ENCODE measurements at places on chromosomes 6 and 20.
A peak's percentile ranks its signal among the peaks of the same experiment; 100 is the strongest.

DNA sequence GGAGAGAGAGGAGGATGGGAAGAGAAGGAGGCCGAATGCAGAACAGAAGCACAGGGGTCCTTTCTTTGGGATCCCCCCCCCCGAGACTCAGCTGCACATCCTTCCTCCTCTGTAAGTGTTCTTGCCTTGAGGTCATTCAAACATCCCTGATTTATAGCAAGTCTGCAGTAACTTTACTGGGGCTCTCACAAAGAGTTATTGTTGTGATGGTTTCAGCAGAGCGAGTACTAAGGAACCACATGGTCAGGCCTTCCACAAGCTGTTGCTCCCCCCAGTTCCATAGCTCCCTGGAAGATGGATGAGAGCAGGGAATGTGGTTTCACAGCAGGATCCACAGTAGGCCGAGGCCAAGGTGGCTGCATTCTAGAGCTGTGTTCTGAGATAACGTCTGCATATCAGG is 351.4 kb upstream of the CDH4 start:
- DNase-seq = no peak

DNA sequence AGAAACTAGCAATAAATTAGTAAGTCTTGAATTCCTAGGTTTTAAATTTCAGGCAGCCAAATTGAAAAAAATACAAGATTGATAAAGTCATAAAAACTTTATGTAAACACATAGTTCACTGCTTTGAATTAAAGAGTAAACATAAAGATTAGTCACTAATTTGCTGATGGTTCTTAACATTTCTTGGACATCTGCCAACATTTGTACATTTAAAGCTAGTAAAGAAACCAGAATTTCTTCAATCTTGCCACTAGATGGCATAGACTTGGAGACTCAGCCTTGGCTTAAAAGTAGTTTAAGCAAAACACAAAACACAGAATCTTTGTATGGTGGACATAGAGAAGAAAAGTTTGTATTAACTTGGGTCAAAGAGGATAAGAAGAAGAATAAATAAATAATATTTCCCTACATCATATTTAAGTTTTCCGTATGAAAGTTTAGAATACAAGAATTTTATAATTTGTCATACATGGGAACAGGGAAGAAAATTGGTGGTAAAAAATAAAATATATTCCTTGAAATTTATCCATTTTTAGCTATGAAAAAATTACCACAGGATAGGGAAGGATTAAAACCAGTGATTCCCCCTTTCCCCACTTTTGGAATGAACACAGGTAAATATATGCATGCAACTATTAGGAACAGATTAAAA is 41.7 kb upstream of the FAM135A start:
- peak; percentile 92 for DNase-seq

DNA sequence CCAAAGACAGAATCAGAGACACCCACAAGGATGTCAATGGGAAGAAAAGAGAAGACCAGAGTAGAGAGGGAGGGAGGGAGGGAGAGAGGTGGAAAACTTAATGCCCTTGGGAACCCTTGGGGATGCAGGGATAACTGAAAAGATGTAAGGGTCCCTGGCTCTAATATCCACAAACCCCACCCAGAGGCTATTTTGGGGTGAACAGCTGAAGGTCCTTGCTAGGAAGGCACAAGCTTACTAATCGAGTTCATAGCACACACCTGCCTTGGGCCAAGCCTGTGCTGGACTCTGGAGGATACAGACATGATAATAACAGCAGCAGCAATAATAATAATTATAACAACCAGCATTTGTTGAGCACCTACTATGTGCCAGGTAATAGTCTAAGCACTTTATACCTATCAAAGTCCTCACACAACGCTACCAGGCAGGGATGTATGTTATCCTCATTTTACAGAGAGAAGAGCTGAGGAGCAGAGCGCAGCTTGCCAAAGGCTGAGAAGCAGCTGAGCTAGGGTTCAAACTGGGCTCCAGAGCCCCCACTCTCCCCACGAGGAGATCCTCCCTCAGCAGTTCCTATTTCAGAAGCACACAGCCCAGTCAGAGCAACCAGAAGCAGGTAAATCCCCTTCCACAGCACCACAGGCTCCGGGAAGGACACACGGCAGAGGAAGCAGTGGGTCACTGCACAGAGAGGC is 174.2 kb downstream of the ANKRD60 start:
- DNase-seq = no peak

DNA sequence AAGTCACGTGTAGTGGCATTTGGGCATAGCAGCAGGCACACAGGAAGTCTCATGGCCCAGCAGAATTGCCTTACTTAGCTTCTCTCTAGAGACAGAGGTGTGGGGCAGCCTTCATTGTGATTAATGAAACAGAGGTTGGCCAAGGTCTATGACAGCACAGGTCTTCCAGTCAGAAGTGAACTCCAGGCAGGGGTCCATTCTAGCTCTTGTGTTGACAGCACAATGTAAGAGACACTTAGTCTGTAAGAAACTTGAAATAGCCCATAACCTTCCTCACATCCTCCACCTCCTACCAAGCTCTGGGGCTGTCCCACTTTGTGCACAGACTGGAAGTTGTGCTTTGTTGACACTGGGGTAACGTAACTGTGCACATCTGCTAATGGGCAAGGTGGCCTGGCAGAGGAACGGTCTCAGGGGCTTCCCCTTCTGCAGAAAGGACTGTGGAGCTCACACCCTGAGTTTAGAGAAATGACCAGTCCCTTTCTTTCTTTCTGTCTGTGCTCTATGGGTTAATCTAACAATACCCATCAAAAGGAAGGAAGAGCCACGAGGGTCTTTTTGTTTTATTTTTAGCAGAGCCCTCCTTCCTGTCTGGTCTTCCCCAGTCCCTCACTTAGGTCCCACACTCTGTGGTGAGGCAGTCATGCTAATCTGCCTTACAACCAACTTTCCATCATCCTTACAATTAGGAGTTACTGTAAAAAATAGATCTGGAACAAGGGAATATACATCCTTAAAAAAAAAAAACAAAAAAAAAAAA is 35.6 kb upstream of the TAGAP start:
- DNase-seq = no peak

GRCh38 chr6:87487555-87487954 is 14.8 kb downstream of the SLC35A1 start:
- no peak for DNase-seq

GRCh38 chr20:18739751-18740166 is 73.8 kb upstream of the SCP2D1 start:
- no peak for DNase-seq

DNA sequence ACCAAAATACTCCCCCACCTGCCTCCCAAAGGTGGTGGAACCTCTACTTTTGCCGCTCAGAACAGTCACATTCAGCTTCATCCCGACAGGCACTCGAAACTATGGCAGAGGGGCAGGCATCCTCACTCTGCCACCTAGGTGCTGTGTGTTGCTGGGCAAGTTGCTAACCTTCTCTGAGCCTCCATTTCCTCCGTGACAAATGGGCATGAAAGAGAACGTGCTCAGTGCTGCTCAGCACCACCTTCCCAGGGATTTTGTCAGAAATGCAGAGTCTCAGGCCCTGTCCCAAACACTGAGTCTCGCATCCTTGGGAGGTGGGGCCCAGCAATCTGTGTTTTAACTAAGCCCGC is 18.1 kb downstream of the ANKRD60 start:
- DNase-seq = no peak

DNA sequence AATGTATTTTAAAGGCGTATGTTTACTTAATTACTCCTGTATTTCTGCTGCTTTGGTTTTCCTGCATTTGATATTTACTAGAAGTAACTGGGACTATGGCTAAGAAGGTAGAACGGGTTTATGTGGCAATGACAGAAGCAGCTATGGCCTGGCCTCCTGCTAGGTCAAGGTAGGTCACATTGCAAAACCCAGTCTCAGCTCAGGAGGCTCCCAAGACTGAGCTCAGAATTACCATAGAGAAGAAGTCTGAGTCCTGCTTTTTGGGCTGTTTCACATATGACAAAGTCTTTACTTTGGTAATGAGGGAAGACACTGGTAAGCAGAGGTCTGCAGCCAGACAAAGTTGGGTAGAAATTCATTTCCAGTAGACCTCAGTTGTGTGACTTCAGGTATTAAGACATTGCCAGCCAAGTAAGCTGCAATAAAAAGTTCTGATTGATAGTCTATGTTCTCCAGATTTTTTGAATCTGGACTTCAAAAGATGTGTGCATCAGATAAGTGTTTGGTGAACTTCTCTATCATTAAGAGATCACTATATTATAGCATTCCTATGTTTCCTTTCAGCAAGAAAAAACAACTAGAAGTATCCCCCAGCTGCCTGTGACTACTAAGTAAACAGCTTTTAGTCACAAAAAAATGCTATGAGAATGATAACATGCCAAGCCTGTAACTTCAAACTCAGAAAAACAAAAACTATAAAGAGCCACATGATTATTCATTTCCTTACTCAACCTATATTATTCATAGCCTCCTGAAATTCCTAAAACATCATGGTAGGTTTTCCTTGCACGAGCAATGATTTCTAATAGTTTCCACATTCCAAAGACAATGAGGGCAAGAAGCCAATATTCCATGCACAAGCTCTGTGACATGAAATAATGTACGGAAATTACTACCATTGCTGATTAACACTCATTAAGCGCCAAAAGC is 312.3 kb downstream of the HAO1 start:
- no peak for DNase-seq

GRCh38 chr20:60632391-60633262 is 619.4 kb upstream of the CDH4 start:
- DNase-seq = no peak

DNA sequence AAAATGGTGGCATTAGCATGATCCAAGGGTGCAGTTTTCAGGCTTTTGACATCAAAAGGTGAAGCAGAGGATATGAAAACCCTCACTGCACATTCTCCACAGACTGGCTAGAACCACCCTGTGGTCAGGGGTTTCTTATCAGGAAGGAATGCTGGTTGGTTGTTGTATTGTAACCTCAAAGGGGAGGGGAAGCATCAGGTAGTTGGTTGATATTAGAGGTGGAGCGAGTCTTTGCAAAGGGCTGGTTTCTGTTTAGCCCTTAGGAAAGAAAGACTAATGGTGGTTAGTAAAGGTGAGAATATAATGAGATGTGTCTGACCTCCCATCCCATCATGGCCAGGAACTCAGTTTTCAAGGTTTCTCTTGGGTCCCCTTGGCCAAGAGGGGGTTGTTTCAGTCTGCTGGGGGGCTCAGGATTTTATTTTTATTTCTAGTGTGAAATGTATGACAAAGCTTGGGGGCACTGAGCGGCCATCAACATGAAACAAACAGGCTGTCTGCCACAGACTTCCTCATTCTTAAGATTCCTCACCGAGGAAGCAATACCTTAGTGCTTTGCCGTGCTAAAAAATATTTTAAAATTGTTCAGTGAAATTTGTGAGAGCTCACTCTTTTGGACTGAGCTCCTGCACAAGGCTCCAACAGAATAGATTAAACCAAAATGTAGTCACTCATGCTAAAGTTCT is 47.5 kb upstream of the PROKR2 start:
- DNase-seq = no peak

DNA sequence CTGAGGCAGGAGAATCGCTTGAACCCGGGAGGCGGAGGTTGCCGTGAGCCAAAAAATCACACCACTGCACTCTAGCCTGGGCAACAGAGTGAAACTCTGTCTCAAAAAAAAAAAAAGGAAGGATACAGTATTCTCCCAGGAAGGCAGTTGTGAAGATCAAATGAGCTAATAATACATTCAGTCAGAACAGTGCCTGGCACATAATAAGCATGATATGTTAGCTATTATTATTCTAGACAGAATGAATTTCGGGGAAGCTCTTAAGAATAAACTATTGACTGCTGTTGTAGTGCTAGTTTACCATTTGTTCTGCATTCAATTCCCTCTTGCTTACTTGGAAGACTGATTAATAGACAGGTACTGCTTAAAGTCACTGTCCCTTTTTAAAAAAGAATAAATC is 40.6 kb downstream of the NDUFAF5 start:
- no peak for DNase-seq

DNA sequence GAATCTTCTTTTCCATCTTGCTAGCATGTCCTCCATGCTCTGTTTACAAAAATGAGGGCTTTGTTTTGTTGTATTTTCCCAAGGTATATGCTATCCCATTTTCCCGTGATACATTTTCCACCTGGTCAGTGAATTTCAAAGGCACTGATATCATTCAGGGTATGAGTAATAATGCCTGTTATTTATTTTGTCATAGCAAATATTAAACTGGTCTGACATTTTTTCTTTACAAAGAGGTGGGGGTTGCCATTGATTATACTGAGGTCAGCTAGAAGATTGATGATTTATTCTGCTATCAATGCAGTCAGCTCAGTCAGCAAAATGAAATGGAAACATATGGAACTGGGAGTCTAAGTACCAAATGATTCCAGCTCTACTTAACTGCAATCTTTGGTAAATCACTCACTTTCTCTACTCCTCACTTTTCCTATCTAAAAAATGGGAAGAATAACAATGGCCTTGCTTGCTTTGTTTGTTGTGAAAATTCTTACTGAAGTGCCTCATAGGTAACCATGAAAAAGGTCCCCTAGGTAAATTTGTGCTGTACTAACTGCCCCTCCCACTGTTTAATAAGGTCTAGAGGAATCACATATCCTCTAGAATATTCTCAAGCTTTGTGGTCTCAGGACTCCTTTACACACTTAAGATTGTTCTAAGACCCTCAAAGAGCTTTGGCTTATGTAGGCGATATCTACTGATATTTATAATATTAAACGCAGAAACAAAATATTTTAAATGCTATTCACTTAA is 64.0 kb downstream of the ARHGAP18 start:
- no peak for DNase-seq

DNA sequence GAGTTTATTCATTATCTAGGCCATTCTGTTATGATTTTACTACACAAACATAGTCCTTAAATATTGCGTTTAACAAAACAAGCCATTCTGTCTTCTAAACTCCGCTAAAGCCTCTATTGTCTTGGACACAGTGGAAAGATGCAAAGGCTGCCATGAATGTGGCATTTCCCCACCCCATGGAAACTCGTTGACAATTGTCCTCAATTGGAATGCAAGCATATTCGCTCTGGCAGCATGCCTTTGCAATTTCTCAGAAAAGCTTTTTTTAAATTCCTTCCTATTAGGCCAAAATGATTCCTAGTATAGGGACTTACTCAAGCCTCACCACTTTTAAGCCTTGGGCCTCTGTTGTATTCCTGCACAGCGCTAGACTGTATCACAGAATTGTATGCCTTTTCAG is 22.8 kb downstream of the OR2A4 start:
- DNase-seq = no peak

- no peak for DNase-seq
These were observed 49.5 kb upstream of the B4GALT5 start for GRCh38 chr20:49762940-49763766.

- DNase-seq = no peak
These were observed 104.9 kb upstream of the TSHZ2 start for GRCh38 chr20:52867305-52867704.

GRCh38 chr6:69729870-69730449 is 66.8 kb downstream of the LMBRD1 start:
- DNase-seq = peak; percentile 5

GRCh38 chr6:154766288-154766687 is 33.1 kb downstream of the SCAF8 start:
- DNase-seq = no peak

GRCh38 chr6:7254980-7255835 is 57.8 kb downstream of the SSR1 start:
- no peak for DNase-seq

DNA sequence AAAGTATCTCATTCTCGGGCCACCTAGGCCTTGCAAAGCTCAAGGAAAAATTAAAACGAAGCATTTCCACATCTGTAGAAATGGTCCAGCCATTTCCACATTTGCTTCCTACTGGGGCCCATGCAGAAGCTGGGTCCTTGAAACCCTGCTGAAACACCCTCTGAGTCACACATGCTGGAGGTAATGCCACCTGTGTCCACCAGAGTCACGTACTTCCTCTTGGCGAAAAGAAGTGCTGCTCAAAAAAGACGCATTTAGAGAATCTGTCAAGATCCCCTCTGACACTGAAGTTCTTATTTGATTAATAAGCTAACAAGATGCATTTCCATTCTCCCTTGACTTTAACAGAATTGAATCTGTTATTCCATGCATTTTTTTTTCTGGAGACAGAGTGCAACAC is 423.2 kb downstream of the PREX1 start:
- DNase-seq = no peak

All from NCI-H1105 (cell line).